ENCODE measurements at places on chromosomes 3 and 15. TPM values are rescaled to one million over a fixed set of nuclear protein-coding genes. Genes with fewer than 3 reads are reported as not detected.

Gene CHRFAM7A
- total RNA-seq, result 0.69 TPM

Gene TRPM1
- total RNA-seq, result not detected

Gene ROPN1
- not detected for total RNA-seq

Gene RASGRP1
- not detected for total RNA-seq

Gene ATP13A5
- not detected for total RNA-seq

Gene GOLGA8O
- total RNA-seq, result 2.9 TPM

Gene C3orf85
- not detected for total RNA-seq

Gene ZNF620
- total RNA-seq, result 0.47 TPM

Gene SYNM
- 2.2 TPM for total RNA-seq

Gene LDHAL6B
- not detected for total RNA-seq

Gene GOLGA8Q
- 2.8 TPM for total RNA-seq

Gene ATP6V1A
- 61.8 TPM for total RNA-seq

Gene PLA2G4F
- under 0.01 TPM for total RNA-seq

Gene EXD1
- not detected for total RNA-seq

Gene DUOXA1
- total RNA-seq, result under 0.01 TPM

Gene OCA2
- total RNA-seq, result not detected

Gene IQCH
- 4.8 TPM for total RNA-seq

Gene ITPKA
- total RNA-seq, result 5.2 TPM

Gene NR1I2
- total RNA-seq, result under 0.01 TPM

Gene KIF7
- total RNA-seq, result 15.1 TPM

Gene CACNA2D2
- total RNA-seq, result 0.16 TPM

Gene MUC20
- 0.60 TPM for total RNA-seq

Gene SEMA5B
- not detected for total RNA-seq

Gene CNTN3
- total RNA-seq, result 0.17 TPM

Gene LRRN1
- not detected for total RNA-seq

Gene LTF
- total RNA-seq, result not detected

Gene ST8SIA2
- not detected for total RNA-seq

Gene SRGAP3
- total RNA-seq, result 6.0 TPM

Gene OXTR
- total RNA-seq, result 0.32 TPM

Gene TMEM42
- total RNA-seq, result 18.1 TPM

Gene TICRR
- 0.32 TPM for total RNA-seq

Gene PDCD10
- total RNA-seq, result 38.1 TPM

All from bronchial smooth muscle cell (primary cell).